ENCODE measurements at places on chromosomes 7 and 10.
A peak's percentile ranks its signal among the peaks of the same experiment; 100 is the strongest.

DNA sequence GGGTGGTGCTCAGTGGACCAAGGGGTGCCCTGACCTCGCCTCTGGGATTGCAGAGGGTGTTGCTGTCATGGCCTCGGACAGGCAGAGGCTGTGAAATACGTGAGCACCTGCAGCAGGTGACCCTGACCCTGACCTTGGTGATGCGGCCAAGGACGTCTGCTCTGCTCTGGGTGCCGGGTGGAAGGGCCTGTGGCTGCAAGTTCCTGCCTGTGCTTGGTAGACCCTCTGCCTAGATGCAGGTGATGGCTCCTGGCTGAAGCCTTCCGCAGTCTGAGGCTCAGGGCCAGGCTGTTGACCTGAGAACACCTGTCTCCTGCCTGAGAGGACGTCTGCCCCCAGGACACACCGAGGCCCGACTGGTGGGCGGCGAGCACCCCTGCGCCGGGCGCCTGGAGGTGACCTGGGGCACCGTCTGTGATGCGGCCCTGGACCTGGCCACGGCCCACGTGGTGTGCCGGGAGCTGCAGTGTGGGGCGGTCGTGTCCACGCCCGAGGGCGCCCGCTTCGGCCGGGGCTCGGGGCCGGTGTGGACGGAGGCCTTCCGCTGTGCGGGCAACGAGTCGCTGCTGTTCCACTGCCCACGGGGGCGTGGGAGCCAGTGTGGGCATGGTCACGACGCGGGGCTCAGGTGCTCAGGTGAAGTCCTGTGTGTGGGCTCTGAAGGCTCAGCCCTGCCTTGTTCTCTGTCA, 4.4 kb downstream of the SCART1 start:
- no peak for DNase-seq

DNA sequence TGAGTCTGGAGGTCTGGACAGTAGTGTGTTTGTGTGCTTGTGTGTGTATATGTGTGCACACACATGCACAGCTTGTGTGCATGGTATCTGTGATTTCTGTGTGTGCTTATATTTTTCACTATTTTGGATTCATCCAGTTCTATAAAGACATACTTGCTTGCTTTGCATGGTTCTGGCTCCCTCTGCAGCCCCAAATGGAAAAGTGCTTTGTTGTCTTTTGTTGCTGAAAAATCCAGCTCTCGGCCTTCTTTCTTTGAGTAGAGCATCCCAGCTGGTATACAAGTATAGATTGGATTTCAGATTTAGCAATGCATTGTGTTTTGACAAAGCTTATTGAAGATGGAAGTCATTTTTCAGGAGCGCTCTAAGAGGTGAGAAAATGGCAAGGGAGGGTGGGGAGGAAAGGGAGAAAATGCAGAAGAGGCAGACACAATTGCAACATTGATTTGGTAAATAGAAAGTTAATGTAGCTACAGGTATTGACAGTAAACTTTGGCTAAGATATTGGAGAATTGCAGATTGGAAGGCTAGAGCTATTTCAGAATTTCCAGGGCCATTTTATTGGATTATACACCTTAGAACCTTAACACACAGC, 333.9 kb downstream of the AUTS2 start:
- DNase-seq, result peak; percentile 32

GRCh38 chr10:88032566-88032965, 169.1 kb downstream of the PTEN start:
- peak; percentile 49 for DNase-seq

DNA sequence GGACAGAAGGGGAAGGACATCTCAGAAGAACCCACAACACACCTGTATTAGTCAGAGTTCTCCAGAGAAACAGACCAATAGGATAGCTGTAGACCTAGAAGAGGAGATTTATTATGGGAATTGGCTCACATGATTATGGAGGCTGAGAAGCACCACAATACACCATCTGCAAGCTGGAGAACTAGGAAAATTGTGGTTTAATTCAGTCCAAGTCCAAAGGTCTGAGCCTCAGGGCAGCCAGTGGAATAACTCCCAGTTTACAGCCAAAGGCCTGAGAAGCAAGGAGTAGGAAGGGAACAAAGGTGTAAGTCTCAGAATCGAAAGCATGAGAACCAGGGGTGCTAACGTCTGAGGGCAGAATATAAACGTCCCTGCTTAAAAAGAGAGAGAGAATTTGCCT, 99.6 kb upstream of the AUTS2 start:
- DNase-seq, result no peak

- DNase-seq, result no peak
Measured at GRCh38 chr10:71805776-71806703, 32.7 kb upstream of the VSIR start.

GRCh38 chr7:7701527-7701926, 16.9 kb downstream of the RPA3 start:
- no peak for DNase-seq

- DNase-seq, result no peak
Measured at GRCh38 chr10:20877986-20878983, 18.8 kb downstream of the NEBL start.

DNA sequence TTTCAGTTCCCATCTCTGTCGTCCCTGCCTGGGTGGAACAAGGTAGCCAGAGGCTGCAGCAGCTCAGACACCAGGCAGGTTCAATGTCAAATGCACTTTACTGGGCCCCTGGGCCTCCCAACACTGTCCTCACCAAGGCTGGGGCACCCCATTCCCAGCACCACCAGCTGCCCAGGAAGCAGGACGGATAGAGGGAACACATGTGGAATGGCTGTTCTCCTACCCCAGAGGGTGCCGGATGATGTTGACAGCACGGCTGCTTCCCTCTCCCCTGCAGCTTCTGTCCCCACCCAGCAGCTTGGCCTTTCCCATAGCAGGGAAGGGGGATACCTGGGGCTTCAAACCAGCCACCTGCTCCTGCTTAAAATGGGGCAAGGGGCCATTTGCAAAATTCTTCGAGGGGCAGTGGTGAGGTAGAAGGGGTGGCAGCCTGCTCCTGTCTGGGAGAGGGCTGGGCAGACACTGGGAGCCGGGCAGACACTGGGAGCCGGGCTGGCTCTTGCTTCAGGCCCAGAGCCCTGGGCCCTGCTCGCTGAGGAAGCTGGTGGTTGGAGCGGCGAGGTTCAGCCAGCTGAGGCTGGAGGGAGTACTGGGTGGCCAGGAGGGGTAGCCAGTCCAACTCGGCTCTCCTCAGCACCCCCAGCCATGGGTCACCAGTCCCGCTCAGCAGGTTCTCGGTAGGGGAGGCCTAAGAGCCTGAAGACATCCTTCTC, 9.1 kb downstream of the POLL start:
- no peak for DNase-seq

DNA sequence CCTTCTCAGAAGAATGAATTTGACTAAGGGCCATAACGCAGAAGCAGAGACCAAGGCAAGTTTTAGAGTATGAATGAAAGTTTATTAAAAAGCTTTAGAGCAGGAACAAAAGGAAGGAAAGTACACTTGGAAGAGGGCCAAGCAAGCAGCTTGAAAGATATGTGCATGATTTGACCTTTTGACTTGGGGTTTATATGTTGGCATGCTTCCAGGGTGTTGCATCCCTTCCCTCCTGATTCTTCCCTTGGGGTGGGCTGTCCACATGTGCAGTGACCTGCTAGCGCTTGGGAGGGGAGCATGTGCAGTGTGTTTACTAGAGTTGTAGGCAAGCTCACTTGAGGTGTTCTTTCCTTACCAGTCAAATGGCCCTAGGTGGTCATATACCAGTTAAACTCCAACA, 37.9 kb upstream of the LRRN3 start:
- DNase-seq, result no peak

GRCh38 chr10:79145517-79146470, 77.0 kb downstream of the ZMIZ1 start:
- DNase-seq, result no peak

DNA sequence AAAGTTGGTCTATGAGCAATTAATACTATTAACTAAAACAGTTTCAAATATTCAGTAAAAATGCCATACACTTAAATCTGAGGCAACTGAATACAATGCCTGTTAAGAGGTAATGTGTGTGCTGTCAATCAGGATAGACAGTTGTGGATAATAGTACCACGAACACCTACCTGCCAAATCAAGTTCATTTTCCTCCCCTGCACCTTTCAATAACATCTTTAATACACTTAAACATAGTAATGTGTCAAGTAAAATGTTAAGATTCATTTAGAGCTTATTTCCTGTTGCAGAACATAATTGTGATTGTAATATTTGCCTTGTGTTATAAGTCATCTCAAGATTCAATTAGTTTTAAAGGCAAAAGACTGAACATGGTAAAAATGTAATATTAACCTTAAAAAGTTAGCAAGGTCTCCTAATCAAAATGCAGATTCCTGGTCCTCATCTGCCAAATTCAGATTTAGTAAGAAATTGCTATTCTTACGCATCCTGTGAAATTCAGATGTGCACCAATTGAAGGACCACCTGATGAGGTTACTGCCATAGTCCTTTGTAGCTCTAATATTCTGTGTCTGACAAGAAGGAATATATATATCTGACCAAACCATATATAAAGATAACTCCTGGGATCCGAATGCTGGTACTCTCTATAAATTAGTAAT, 37.1 kb downstream of the COL1A2 start:
- DNase-seq, result peak; percentile 59

DNA sequence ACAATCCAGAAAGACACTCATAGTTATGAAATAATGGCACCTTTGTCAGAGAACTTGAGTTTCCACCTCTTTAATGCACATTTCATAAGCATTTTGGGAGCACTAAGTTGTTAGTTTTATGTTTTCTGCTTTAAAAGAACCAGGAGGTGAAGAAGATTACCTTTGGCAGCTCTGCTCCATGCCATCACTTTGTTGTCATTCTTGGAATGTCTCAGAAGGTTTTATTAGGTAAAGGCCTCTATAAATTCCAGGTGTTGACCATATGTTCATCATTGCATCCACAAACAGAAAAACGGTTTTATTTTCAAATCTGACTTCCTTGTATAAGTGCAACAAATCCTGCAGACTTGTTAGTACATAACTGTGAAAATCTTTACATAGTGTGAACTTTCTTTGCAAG, 424.8 kb downstream of the MDFIC start:
- no peak for DNase-seq

DNA sequence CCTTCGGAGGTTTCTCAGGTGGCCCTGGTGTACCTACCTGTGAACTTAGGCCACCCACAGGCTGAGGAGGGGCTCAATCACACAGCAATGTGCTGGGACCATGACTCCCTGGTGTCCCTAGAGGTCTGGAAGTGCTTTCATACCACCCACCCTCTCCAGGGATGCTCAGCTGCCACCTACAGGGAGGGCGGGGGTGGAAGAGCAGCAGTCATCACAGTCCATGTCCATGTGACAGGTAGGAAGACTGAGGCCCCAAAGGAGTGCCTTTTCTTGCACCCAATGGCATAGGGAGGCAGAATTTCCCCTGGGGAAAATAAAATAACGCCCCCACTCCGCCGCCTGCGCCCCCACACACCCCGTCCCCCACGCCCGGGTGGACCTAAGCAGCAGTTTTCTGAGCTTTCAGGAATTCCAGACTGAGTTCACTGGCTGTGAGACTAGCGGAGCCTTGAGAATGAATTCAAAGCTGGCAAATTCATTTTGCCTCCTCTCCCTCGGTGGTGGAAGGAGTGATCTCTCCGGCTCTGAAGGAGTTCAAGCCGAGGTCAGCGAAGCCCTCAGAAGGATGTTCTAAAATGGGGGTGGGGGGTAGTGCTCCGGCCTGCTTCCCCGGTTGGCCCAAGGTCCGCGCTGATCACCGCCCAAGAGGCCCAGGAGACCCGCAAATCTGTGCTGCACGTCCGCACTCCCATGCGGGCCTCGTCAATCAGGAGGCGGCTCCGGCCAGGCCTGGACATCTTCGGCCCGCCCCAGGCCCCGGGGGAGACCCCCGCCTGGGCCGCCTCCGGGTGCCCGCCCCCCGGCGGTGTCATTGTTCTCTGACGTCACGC, 2.1 kb upstream of the ZMIZ1 start:
- no peak for DNase-seq

- no peak for DNase-seq
Measured at GRCh38 chr10:24132741-24133140, 76.2 kb upstream of the KIAA1217 start.

- peak; percentile 93 for DNase-seq
Measured at GRCh38 chr10:93746844-93747284, 10.9 kb upstream of the LGI1 start.

- DNase-seq, result no peak
Measured at GRCh38 chr10:14784459-14785055, 9.9 kb upstream of the FAM107B start.

- no peak for DNase-seq
Measured at GRCh38 chr7:76051840-76052239, 3.9 kb downstream of the MDH2 start.

- no peak for DNase-seq
Measured at GRCh38 chr7:136523571-136523970, 344.9 kb upstream of the CHRM2 start.

DNA sequence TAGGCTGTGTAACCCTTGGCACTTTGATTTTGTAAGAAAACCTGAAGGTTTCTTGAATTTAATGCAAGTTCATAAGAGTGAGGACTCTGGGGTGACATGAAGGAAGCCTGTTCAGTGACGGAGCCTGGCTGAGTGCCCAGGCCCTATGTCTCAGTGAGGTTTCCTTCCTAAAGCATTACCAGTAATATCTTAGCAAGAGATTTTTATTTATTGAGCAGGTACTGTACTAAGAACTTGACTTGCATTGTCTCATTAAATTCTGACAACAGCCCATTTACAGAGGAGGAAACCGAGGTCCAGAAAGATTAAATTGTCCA, 197.2 kb downstream of the HECW1 start:
- no peak for DNase-seq

- no peak for DNase-seq
Measured at GRCh38 chr10:51257511-51258248, 183.4 kb downstream of the PRKG1 start.

- DNase-seq, result no peak
Measured at GRCh38 chr10:21090609-21091082, 193.5 kb upstream of the NEBL start.

GRCh38 chr10:3366043-3366442, 193.5 kb upstream of the PITRM1 start:
- DNase-seq, result no peak

DNA sequence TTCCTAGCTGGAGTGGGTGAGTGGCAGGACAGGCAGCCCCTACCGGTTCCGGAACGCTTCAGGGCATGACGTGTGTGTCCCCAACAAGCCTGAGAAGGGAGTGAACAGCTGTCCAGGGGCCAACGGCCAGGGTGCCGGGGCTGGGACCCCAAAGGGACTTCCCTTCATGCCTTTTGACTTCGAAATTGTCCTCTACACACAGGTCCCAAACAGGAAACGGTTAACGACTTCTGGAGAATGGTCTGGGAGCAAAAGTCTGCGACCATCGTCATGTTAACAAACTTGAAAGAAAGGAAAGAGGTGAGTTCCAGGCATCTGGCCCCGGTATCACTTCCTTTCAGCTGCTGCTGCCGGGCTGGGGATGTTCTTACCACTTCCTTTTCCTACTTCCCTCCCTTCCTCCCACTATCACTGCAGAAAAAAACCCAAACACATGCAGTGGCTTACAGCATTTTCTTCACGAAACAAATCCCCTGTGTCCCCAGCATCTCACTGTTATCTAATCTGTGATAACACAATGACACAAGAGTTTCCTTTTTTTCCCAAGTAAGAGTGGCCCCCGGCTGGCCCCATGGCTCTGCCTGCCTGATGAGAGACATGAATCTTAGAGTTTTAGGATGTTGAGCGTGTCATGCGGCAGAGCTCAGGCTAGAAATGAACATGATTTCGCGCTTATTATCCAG, 63.2 kb downstream of the MKI67 start:
- no peak for DNase-seq

Data from fibroblast of the conjunctiva (primary cell).